ENCODE measurements at places on chromosomes 11 and 22.

DNA sequence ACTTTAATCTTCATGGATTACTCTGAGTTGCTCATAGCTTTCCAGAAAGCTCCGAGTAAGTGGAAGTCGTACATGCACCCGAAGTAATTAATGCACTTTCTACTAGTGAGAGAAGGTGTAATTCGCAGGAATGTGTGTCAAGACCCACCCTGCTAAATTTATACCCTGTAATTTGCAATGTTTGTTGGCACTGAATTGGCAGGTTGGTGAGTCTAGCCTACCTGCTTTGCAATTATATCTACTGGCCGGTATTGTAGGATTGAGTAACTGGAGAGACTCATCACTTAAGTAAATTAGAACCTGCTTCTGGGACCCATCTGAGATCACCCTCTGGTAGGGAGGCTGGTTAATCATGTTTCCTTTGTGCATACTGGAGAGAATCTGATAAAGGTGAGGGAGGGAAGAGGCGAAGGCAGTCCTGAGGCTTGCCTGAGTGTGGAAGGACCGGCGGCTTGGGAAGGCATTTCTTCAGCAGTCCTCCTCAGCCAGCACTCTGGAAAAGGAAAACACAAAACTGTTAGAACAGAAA lies 63.3 kb downstream of the LDLRAD3 start:
- DNase-seq: no peak

GRCh38 chr22:36415415-36416168 lies 27.8 kb upstream of the MYH9 start:
- DNase-seq: no peak

GRCh38 chr11:69545976-69546617 lies 64.6 kb downstream of the LINC01488 start:
- DNase-seq: no peak

DNA sequence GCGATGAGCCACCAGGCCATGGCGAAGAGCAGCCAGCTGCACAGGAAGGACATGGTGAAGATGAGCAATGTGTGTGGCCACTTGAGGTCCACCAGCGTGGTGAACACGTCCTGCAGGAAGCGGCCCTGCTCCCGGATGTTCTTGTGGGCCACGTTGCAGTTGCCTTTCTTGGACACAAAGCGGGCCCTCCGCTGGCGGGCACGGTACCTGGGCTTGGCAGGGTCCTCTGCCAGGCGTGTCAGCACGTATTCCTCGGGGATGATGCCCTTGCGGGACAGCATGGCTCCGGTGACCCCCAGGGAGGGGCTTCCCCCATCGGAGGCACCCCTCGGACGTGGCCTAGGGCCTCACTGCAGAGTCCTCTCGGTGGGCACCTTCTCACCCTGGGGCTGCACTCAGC lies 648 bp downstream of the KCNJ11 start:
- no peak for DNase-seq

GRCh38 chr11:96065379-96065778 lies 141.5 kb upstream of the MTMR2 start:
- DNase-seq: no peak

GRCh38 chr22:43821606-43822425 lies 9.7 kb upstream of the EFCAB6 start:
- DNase-seq: no peak

- DNase-seq: no peak
Measured at GRCh38 chr11:115527534-115528125, 23.4 kb upstream of the CADM1 start.

GRCh38 chr22:31289344-31289743 lies 2.9 kb downstream of the PIK3IP1 start:
- DNase-seq: no peak

DNA sequence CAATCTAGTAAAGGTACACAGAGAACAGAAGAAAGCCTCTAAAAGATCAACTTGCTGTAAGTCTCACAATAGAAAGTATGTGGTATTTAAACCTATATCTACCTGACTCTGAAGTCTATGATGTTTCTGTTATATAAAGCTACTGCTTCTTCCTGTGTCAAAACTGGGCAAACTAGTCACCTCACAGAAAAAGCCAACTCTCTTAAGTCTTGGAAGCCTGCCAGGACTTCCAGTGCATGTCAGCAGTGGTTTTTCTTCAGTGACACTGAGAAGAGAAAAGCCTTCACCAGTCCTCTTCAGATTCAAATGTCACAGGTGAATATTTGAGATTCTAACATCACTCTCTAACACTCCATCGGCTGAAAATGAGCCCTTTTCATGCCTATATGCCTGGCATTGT lies 808.0 kb downstream of the DLG2 start:
- no peak for DNase-seq

GRCh38 chr11:69744435-69744834 lies 30.7 kb downstream of the FGF4 start:
- DNase-seq: no peak

DNA sequence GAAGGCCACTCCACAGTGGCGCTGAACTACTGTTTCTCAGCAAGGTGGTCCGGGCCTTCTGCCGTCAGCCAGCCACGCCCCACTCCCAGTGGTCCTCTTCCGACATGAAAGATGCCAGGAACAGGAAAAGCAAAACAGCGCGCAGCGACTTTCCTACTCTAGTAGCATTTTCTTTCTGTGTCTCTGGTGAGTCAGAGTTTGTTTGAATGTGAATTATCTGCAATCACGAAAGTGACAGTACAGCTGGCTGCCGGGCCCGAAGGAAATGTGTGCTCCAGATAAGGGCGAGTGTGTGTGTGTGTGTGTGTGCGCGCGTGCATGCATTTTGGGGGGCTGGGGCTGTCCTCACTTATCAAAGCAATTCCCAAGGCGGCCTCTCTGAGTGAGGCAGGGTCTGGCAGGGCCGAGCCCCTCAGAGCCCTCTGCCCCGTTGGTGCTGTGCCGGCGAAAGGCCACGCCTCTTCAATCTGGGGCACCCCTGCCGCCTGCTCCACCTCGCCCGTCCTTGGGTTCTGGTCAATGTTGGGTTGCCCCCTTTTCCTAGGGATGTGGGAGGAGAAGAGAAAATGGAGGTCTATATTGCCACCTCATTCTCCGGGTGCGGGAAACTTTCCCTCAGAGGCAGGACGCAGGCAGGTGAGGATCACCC lies 288.5 kb downstream of the KIRREL3 start:
- no peak for DNase-seq

DNA sequence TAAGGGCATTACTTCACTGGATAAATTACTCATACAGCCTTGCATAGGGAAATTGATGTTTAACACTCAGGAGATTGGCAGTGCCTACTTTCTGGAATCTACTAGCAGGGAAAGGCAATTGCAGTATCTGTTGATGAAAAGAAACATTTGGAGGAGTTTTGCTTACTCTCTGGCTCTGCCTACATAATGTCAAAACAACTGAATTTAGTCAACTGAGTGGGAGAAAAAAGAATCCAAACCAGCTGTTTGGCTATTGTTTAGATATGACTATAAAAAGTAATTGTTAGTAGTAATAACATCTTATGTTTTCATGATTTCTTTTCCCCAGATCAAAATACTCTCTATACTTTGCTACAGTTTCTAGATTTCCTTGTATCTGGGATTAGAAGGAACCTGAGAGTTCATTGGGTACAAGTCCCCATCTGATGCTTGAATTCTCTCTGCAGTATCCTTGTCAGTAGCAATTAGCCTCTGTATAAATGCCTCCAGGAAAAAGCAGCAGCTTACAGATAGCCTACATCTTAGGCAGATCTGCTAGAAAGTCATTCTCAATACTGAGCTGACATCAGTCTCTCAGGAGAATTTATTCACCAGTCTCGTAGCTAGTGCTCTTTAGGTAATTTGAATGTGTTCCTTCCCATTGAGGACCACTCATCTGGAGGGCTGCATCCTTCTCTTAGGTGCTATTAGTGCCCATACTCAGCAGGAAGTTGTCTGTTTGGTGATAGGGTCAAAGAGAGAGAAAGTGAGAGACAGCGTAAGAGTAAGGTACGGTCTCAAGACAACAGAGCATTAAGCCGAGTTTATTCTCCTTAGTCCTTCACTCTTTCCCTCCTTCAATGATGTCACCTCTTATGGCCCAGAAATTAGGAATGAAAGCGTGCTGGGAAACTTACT lies 185.9 kb upstream of the CCDC90B start:
- DNase-seq: no peak

GRCh38 chr11:17633987-17634775 lies 85.2 kb upstream of the MYOD1 start:
- no peak for DNase-seq

- DNase-seq: no peak
Measured at GRCh38 chr11:5004424-5005274, 10.0 kb downstream of the OR51L1 start.

- DNase-seq: no peak
Measured at GRCh38 chr11:36155770-36156160, 133.5 kb downstream of the COMMD9 start.

DNA sequence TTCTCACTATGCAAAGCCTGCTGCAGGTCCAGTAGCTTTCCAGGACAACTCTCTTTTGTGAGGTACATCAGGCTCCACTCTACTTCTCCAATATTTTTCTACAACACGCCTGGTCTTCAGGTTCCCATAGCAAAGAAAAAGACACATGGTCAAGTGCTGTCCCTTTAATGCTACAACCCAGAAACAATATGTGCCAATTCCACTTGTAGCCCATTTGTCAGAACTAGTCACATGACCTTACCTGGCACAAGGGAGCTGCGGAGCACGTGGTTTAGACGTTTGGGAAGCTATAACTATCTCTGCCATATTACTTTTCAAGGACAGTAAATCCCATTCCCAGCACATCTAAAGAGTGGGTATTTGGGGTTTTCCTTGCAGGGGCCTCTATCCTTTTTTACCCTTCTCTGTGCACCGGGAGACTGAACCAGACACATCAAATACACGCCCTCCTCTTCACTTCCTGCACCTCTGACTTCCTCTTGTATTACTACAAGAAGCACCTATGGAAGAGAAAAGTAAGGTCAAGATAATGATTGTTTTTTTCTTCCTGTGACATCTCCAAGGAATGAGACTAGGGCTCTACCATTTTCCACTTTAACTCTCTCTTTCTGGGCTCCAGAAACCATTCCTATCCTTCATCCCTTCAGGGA lies 237.6 kb downstream of the ETS1 start:
- no peak for DNase-seq

DNA sequence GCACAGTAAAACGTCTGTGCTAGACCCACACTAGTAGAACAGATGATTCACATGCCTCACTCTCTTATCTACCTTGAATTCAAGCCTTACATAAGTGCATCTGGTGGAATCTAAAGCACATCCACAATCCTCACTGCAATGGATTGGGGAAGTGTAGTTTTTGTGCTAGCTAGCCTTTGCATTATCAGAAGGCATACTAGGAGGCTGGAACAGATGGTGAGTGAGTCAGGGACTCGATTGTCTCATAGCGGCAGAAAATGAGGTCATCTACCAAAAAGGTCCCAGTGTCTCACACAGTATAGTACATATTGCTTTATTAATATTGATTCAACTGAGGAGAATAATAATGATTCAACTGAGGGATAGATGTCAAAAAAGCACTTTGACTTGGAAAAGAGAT lies 9.3 kb downstream of the MSANTD4 start:
- no peak for DNase-seq

All from germinal center (tissue), 1 donor.